ENCODE measurements at places on chromosomes 3 and 15. TPM values are rescaled to one million over a fixed set of nuclear protein-coding genes. Genes with fewer than 3 reads are reported as not detected.

DNA sequence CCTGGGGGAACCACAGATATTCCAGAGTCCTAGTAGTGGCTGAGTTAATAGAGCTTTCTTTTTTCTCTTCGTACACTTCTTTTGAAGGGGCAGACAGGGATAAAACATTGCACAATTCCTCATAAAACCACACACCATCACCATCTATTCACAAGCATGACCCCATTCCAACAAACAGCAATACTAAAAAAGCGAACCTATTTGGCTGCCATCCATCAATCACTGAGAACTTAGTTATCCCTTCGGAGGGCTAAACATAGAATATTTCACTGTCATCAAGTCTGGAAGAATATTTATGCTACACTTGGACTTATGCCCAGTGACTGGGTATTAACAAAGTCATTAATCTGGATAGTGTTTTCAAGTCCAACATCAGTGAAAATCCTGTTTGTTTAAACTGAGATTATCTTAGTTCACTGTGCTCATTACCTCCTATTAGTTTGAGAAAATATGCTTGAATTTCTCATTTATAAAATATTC, 80.3 kb upstream of the PRTG start:
- H3K36me3 ChIP-seq, result no peaks in the 10 kb centered on the region
- H3K4me1 ChIP-seq, result no peaks in the 10 kb centered on the region
- H3K27ac ChIP-seq, result no peak overlapping the region
- no peaks in the 10 kb centered on the region for H3K27me3 ChIP-seq
- no peak for DNase-seq

- no peak overlapping the region for H3K27ac ChIP-seq
- H3K36me3 ChIP-seq, result no peaks in the 10 kb centered on the region
These were observed 66.0 kb downstream of the GPR156 start for GRCh38 chr3:120218981-120219380.

- no peaks in the 10 kb centered on the region for H3K4me1 ChIP-seq
- H3K36me3 ChIP-seq, result no peaks in the 10 kb centered on the region
- H3K27ac ChIP-seq, result no peak overlapping the region
- no peak for DNase-seq
- H3K27me3 ChIP-seq, result no peaks in the 10 kb centered on the region
These were observed 775.8 kb upstream of the ARPP21 start for GRCh38 chr3:34863485-34863884.

- no peaks in the 10 kb centered on the region for H3K27me3 ChIP-seq
- no peaks in the 10 kb centered on the region for H3K36me3 ChIP-seq
- H3K27ac ChIP-seq, result no peak overlapping the region
- H3K4me3 ChIP-seq, result no peak overlapping the region
- no peaks in the 10 kb centered on the region for H3K4me1 ChIP-seq
These were observed 26.4 kb downstream of the ABHD17C start for GRCh38 chr15:80721476-80721875.

DNA sequence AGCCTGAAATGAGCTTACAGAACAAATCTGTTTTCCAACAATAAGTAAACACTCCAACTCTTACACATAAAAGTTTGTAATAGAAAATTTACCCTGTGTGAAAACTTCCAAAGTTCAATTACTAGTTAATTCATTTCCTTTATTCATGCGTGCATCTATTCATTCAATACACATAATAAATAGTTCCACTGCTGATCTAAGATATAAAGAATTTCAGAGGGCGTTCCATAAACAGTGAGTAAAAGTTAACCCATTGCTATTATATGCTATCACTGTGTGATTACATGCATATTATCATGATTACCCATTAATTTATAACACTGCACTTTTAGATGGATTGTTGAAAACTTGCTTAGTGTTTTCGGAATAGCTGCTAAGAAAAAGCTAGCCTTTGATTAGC, 36.2 kb upstream of the CFAP20DC start:
- H3K27me3 ChIP-seq, result no peaks in the 10 kb centered on the region
- DNase-seq, result no peak
- H3K4me3 ChIP-seq, result no peak overlapping the region
- H3K36me3 ChIP-seq, result no peaks in the 10 kb centered on the region
- no peak overlapping the region for H3K27ac ChIP-seq

Gene CELF6
- not detected for total RNA-seq

Gene FBN1
- total RNA-seq, result 0.46 TPM

Gene LMCD1
- 24.8 TPM for total RNA-seq

Gene CFAP44
- total RNA-seq, result 0.74 TPM
